ENCODE measurements at places on chromosomes 7 and 10.

- no peak for DNase-seq
These were observed 5.6 kb downstream of the ZNHIT1 start for GRCh38 chr7:101223528-101223927.

DNA sequence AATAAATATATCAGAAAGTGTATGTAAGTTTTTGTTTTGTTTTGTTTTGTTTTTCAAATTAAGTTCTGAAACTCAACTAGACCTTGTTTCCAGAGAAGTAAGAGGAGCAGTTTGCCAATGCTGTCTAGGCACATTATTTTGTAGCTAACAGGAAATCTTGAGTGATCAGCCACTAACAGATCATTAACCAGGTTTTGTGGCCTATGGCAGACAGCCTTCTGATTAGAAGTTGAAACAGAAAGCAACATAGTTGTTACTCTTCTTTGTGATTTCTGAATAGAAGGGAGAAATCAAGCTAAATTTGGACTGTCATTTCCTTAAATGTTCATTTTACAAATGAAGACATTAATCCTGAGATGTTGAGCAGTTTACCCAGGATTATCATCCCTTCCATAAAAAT is 142.6 kb downstream of the PLXDC2 start:
- DNase-seq = no peak

DNA sequence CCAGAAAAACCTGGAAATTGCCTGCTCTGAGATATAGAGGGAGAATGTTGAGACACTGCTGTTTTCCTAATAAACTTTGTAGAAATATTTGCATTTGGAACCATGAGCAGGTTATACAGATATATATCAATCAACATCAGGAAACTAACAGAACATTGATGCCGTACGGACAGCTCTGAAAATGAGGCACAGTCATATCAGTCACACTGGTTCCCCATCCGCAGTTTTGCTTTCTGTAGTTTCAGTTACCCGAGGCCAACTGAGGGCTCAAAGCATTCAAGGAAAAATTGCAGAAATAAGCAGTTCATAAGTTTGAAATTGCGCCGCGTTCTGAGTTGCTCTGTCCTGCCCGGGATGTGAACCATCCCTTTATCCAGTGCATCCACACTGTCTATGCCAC is 137.9 kb downstream of the KLF6 start:
- no peak for DNase-seq

DNA sequence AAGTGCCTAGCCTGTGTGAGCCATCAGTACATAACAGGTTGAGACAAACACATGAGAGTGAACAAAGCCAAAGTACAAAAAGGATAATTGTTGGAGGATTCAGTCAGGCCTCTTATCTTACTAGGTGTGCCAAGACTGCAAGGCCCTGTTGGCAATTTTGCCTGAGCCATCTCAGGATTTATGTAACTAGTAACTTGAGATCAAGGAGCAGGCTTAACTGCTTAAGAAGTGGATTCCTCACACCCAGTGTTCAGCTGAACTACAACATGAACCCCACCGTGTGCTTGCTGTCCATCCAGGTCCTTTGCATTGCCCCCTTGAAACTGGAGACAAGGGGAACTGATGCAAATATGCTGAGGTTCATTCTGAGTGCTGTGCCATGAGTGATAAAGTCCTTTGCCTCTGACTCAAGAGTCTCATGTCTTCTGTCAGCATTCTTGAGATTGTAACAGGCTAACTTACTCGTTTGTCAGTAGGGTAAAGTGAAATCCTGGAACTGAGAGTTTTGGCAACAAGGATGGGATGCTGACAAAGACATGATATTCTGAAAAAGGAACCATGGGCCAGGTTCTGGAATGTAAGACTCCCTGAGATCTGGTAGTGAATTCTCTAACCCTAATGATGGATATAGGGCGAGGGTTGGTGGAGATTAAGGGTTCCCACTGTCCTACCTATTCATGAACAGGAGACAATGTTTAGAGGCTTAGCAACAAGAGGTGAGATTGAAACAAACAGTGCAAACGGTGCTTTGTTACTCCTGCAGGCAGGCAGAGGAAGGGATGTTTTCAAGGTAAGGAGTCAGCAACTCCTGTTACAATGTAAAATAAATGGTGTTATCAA is 44.1 kb upstream of the GATAD1 start:
- DNase-seq = no peak

Measured in CD4-positive, alpha-beta T cell treated with Interleukin-1 beta for 1 hour (primary cell).